ENCODE measurements at places on chromosomes 7 and 10. TPM values are rescaled to one million over a fixed set of nuclear protein-coding genes. Genes with fewer than 3 reads are reported as not detected.

GRCh38 chr7:155322530-155322929 lies 24.9 kb downstream of the INSIG1 start:
- peak; percentile 49 for DNase-seq

- no peak for DNase-seq
Observed at GRCh38 chr7:88668591-88668990, 90.9 kb upstream of the ZNF804B start.

DNA sequence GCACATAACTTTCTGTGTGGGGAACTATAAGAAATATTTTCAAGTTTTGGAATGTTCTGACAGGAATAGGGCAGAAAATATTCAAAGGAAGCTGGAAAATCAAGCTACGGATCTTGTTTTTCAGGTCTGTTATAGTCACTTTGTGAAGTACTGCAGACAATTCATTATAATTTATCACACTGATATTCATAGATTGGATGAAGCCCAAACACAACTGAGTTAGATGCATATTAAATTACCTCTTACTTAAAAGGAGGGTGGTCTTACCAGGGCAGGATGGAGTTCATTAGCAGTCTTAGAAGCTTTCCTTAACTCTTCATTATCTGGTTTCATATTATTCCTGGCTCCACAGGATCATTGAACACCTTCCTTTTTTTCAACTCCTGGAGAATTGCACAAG lies 242.3 kb downstream of the DYNC1I1 start:
- no peak for DNase-seq

DNA sequence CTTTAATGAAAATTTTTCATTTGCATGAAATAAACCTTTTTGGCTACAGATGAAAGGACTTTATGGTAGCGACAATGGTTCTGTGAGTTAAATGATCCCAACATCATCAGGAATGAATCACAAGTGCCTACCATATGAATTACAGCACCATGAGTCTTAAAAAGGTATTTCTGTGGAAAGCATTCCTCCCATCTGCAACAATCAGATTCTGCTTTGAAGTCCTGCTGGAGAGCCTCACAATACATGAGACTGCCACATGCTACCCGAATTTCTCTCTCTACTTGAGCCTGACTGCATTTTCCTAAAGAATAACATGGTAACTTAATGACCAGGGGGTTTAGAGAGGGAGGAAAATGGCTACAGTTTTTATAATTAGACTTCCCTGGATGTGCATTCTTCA lies 190.3 kb downstream of the TWIST1 start:
- DNase-seq, result no peak

DNA sequence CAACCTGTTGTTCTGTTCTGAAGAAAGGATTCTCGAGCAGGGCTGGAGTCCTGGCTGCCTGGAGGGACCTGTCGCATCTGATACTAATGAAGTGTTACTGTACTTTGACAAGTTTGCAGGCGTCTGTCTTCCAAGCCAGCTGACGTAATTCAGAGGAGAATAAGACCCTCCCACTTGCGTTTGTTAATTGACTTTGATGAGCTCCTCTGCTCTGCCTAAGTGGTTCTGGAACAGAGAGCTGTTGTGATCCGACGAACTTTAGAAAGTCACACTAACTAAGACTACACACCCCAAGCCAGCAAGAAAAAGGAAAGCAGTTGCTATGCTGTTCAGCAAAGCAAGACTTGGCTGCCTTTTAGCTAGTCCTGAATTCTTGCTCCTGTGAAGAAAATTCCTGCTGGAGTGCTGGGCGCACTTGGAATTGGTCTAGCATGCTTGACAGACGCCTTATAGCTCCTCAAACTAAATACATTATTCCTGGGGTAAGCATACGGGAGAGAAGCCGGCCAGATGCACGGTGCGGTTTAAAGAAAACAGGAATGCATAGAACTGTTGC lies 200.3 kb downstream of the CACNB2 start:
- no peak for DNase-seq

DNA sequence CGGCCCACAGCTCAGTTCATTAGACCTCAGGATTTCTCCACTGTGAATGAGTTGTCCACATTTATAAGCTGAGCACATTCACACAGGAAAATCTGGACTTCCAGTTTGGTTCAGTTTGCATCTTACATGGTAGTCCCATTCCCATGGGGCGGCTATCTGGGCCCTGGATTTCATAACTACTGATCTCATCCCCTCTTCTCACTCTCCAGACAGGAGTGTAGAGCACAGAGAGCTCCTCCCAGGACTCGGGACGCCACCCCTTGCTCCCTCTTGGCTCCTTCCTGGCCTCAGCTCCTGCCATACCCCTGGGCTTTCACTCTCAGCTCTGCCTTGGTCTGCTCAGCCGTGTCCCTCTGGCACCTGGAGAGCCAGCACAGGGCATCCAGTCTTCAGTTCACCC lies 117.6 kb upstream of the TCERG1L start:
- no peak for DNase-seq

GRCh38 chr7:149084407-149084806 lies 6.1 kb downstream of the ZNF786 start:
- no peak for DNase-seq

Gene CPA4
- total RNA-seq, result 495 TPM

DNA sequence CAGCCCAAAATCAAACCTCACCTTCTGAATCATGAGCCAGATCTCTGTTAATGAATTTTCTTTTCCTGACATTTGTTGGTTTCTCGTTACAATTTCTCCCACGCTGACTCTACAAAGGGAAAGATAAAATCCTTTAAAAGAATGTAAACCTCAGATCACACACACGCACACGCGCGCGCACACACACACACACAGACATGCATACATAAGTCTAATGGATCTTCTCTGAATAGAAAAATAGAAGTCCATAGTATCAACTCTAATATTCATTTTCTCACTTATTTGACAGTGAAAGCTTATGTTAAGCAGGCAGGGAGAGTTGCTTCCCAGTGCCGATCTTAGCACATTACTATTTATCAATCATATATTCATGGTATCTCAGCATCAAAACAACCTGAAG lies 1.4 kb downstream of the ETV1 start:
- no peak for DNase-seq

DNA sequence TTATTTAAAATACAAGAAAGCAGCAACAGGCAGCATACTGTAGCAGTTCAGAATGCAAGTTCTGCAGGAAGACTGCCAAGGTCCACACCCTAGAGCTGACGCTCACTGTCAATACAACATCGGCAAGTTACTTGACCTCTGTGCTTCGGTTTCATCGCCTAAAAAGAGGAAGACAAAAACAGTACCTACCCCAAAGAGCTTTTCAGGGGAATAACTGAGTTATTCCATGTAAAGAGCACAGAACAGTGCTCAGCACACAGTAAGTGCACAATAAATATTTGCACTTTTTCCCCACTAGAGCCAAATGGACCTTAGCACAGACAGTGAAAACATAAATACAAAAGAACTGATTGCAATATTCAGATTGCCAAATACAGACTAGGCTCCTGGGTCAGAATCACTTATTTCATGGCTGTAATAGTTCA lies 88.6 kb downstream of the USP6NL start:
- no peak for DNase-seq

GRCh38 chr7:27883696-27884095 lies 143.7 kb downstream of the TAX1BP1 start:
- DNase-seq, result no peak

Gene CPN1
- not detected for total RNA-seq

GRCh38 chr10:132938472-132939339 lies 3.7 kb downstream of the CFAP46 start:
- no peak for DNase-seq

DNA sequence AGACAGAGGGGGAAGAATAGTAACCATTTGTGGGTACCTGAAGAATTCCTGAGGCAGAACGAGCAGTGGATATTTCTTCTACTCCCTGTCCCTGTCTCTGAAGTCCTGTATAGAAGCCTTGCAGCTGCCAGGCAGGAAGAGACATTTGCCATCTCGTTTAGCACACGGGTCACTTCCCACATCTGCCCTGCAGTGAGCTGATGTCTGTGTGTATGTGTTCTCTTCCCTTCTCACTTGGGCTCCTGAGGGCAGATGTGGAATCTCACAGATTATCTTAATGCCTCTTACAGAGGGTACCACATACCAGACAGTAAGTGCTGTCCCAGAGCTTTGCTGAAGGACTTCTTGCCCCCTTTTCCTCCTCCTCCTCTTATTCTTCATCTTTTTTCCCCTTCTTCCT lies 14.1 kb upstream of the TRPV6 start:
- no peak for DNase-seq

- DNase-seq, result no peak
Observed at GRCh38 chr10:113426181-113426877, 126.5 kb upstream of the HABP2 start.

DNA sequence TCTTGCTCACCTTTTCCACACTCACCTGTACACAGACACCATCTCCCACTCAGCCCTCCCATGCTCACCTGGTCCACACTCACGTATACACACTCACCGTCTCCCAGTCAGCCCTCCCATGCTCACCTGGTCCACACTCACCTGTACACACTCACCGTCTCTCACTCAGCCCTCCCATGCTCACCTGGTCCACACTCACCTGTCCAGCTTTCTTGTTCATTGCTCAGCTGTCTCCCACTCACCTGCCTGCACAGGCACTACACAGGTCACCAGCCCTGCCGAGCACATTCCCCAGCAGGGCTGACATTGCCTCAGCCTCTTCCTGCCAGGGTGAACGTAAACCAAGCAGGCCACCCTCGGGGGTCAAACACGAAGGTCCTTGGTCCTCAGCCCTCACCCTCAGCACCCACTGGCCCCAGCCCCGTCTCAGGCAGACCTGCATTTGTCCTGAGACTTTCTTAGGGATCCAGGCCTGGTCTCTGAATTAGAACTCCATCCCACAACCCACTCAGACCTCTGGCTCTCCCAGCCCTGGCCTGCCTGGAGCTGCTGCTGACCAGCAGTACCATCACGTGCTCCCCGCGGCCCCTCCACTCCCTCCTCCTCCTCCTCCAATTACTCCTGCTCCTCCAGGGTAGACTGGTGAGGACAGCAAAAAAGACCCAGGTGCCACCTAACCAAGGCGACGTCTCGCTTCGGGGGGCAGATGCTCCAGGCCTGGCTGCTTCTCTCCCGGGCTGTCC lies 12.8 kb upstream of the DNAAF5 start:
- no peak for DNase-seq

DNA sequence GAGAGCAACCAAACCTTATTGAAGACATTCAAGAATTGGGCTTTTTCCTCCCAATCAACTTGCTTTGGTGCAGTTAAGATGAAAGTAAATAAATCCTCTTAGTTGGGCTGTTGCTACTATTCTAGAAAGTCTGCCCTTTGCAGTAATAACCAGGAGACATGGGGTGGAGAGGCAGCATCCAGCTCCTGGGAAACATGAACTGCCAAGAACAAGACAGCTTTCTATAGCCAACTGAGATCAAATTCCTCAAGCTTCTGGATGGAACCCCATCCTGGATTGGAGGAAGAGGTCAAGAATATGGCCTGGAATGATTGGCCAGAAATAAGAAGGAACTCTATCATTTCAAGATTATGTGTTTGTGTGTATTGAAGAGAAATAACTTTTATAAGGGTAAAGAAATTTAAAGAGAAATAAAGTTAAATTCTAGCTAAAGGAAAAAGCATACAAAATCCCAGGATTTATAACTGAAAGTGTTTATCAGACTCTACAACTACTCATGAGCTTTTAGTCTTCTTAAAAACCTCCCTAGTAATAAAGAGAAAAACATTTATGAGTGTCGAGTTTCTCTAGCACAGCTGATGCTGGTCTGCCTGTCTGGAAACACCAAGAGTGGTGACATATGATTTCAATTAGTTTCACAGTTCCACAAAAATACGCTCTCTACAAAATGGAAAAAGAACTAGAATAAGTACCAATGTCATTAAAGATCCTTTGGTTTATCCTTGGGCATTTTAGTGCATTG lies 70.1 kb upstream of the COL1A2 start:
- DNase-seq, result no peak

Gene VGF
- total RNA-seq, result 1.0 TPM

GRCh38 chr10:14625192-14625631 lies 149.5 kb downstream of the FAM107B start:
- no peak for DNase-seq

GRCh38 chr7:525740-526139 lies 6.1 kb upstream of the PDGFA start:
- DNase-seq, result peak; percentile 32

GRCh38 chr7:70614237-70615045 lies 517.5 kb upstream of the GALNT17 start:
- DNase-seq, result peak; percentile 88

GRCh38 chr10:86446987-86447386 lies 74.6 kb downstream of the WAPL start:
- DNase-seq, result no peak

Gene AQP1
- total RNA-seq, result 25.9 TPM

Gene VIPR2
- total RNA-seq, result not detected

Gene LIPN
- total RNA-seq, result not detected

DNA sequence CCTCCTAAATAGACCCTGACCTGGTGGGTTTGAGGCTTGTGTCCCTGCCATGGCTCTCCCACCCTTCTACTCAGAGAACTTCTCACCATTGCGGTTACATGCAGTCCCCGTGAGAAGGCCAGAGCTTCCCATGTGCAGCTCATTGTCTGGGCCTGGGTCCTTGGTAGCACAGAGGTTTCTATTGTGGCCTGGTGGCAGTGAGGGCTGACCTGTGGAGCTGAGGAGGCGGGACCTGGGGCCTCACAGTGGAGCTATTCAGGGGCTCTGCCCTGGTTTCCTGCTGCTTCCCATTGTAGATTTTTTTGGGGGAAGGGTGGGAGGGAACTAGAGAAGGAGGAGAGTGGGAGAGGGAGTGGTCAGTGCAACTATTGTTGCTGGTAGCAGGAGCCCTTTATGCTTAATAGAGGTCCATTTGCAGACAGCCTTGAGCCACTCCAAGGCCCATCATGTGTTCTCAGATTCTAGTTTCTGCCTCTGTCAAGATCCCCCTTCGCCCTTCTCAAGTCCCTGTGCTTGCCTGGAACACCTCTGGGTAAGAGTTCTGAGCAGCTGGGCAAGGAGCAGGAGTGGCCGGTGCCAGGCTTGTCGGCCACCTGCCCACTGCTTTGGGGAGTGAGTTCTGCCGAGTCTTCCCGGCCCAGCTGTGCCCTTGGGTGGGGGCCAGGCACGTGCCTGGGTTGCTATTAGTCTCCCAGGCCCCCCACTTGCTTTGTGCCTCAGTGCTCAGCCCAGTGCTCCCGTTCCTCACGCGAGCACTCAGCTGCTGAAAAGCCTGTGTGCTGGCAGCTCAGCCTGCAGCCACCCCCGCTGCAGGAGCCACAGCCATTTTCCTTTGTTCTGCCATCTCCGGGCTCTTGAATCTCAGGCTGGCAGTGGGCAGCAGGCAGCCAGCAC lies 10.7 kb downstream of the TSPAN14 start:
- no peak for DNase-seq

DNA sequence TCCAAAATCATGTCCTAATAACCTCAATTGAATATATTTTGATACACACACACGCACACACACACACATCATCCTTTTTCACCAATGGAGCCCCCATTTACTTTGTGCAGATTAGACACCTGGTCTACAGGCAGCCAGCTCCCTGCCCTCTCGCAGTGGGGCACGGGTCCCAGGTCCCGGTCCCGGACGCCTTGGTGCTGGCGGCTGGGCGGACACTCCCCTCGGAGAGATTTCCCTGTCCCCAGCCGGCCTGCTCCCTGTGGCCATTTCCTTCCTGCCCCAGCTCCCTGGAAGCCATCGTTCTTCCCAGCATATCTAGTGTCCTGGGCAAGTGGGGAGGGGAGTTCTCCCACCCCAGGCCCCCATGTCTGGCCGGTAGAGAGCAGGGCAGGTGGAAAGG lies 14.6 kb downstream of the DPY19L1 start:
- DNase-seq, result no peak

- DNase-seq, result peak; percentile 100
Observed at GRCh38 chr7:2757904-2758672, 70.1 kb downstream of the AMZ1 start.
